ENCODE measurements at places on chromosomes 16 and 17. TPM values are rescaled to one million over a fixed set of nuclear protein-coding genes. Genes with fewer than 3 reads are reported as not detected.

DNA sequence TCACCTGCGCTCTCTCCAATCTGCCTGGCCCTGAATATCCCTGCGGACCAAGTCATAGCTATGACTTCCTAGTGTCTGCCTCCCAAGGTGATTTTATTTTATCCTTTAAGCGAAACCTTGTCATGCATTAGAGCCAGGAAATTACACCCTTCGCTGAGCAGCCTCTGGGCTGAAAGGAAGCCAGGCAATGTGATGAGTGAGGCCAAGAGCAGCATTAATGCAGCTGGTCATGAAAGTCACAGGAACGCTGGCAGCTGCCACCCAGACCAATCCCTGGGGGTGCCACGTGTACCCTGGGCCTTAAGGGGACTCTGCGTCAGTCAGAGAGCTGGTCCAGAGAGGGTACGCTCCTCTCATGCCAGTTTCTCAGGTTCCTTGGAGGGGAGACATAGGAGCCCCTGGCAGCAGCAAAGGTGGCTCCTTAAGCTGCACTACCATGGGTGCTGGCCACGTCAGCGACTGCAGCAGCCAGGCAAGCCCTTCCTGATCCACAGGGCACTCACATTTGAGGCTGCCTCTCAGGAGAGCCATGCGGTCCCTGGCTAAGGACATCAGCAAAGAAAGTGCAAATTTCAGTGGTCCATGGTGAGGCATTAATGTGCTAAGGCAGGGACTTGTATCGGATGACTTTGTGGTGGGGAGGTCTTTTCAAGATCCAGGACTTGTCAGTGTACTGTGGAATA is 42.7 kb upstream of the WSCD1 start:
- DNase-seq, result no peak
- no peak overlapping the region for H3K4me3 ChIP-seq
- no peaks in the 10 kb centered on the region for H3K4me1 ChIP-seq

The TLCD3A gene
- 0.42 TPM for total RNA-seq

The PDILT gene
- not detected for total RNA-seq

The CMTM2 gene
- 0.79 TPM for total RNA-seq

DNA sequence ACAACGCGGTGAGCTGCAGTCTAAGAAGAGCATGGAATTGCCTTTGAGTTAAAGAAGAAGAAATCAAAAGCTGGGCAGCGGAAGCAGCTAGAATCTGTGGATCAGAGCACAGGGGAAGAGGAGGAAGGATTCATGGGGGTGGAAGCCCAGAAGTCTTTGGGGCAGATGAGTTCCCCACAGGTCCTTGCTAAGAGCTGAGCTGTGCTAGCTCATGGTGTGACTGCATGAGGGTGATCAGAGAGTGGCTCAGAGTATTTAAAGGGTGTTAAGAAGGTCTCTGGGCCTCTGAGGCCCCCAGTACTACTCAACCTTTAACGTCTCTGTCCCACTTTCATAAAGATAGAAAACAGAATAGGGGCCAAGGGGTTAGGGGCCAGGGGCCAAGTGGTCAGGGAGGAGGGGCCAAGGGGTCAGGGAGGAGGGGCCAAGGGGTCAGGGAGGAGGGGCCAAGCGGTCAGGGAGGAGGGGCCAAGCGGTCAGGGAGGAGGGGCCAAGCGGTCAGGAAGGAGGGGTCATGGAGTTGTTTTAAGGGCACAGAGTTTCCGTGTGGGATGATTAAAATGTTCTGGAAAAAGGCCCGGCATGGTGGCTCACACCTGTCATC is 12.0 kb upstream of the TRPV3 start:
- H3K4me3 ChIP-seq, result no peak overlapping the region
- H3K27me3 ChIP-seq, result no peaks in the 10 kb centered on the region
- no peak for DNase-seq
